Activated gamma-delta T cell treated with Interleukin-2 at 50 U/mL for 16 hours (primary cell): ENCODE measurements at places on chromosomes 7 and 10.

DNA sequence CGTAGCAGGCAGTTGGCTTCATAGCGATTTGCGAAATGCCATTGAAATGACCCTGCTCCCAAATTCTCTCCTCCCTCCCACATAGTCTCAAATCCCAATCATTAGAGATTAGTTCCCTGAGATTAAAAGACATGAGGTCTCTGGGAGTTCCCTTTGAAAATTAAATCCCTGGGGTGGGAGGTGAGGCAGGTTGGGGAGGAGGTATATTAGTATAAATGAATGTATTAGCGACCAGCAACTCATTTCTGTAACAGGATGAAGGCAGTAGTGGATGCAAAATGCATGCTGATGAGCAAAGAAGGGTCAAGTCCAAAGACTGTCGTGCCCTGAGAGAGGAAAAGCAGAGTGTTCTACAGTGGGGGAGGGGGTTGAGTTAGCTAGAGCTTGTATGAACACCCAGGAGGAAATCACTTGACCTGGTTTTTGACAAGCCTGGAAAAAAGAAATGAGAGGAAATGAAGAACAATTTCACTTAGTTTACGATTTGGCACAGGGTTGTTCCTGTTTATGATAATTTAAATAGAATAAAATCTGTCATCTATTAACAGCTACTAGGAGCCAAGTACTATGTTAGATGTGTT lies 79.6 kb upstream of the MTPN start:
- no peak for DNase-seq

DNA sequence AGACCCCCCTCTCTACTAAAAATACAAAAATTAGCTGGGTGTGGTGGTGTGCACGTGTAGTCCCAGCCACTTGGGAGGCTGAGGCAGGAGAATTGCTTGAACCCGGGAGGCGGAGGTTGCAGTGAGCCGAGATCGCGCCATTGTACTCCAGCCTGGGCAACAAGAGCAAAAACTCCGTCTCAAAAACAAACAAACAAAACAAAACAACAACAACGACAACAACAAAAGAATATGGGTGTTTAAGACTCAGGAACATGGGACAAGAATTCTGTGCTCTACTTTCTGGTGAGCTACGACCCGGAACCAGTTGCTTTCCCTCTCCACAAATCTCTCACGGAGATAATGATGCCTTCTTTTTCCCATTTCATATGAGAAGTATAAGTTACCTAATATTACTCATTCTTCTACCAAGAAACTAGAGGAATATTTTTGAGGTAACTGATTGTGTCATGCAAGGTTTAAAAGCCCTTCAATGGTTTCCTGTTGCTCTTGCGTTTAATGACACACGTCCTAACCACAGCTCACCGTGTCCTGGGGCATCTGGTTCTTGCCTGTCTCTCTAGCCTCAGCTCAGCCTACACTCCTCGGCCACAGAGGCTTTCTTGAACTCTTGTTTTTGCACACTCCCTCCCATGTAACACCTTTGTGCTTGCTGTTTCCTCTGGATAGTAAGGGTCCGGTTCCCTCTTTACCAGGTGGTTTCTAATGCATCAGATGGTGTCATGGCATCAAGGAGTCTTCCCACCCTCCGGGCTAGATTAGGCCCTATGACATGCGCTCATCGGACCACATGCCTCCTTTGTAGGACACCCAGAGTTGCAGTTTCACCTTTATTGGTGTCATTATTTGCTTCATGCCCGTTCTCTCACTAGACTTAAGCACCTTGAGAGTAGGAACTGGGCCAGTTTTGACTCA lies 67.5 kb downstream of the PFKFB3 start:
- peak; percentile 69 for DNase-seq

DNA sequence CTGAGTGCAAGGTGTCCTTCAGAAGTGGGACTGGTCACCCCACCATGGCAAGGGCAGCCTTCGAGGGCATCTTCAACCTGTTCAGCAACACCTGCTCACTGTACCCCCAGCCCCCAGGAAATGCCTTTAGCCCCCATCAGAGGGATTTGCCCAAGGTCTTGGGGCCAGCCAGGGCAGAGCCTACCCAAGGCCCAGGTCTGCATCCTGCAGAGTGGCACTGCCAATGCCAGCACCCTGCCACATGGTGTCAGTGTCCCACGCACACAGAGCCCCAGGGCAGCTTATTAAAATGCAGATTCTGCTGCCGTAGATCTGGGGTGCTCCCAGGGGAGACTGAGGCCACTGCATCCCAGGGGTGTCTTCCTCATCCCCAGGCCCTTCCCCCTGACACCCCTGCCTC lies 106.2 kb upstream of the KCTD7 start:
- DNase-seq = no peak

DNA sequence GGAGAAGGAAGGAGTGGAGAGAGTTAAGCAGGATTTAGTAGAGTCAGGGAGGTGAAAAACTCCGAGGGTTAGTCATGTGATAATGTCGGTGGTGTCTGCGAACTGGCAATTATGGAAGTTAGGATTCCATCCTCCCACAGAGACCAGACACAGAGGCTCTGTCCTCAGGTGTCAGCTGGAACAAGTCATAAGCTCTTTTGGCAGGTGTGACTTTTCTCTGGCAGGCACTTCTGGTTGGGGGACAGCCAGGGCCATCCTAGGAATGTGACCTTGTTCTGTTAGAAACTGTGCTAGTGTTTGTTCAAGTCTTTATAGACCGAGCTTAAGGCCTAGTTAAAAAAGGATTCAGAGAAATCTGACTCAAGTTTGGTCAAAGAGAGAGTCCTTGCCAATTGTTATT lies 371.0 kb downstream of the DPP6 start:
- DNase-seq = no peak

GRCh38 chr10:126565441-126565840 lies 105.1 kb downstream of the C10orf90 start:
- no peak for DNase-seq

- no peak for DNase-seq
Observed at GRCh38 chr10:103295374-103296015, 18.6 kb downstream of the INA start.

DNA sequence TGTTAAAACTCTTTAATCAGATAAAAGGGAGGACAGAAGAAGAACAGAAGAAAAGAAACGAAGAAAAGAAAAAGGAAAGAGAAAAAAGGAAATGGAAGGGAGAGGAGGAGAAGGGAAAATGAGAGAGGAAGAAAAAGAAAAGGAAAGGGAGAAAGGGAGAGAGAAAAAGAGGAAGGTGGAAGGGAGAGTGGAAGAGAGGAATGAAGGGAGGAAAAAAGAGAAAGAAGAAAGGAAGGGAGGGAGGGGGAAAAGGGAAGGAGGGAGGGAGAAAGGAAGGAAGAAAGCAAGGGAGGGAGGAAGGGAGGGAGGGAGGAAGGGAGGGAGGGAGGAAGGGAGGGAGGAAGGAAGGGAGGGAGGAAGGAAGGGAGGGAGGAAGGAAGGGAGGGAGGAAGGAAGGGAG lies 305.7 kb downstream of the CALN1 start:
- no peak for DNase-seq

GRCh38 chr10:128036011-128036615 lies 90.1 kb downstream of the MKI67 start:
- no peak for DNase-seq

DNA sequence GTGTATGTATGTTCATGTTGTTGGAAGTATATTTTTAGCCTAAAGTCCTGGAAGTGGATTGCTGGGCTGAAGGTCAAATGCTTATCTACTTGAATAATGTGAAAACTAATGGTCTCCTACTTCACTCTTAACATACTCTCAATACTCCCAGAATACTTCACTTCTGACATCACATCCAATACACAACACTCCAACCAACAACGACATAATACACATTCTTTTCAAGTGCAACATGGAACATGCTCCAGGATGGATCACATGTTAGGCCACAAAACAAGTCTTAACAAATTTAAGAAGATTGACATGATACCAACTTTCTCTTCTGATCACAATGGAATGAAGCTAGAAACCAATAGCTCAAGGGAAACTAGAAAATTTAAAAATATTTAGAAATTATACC lies 126.9 kb upstream of the ADCY1 start:
- no peak for DNase-seq

- DNase-seq = no peak
Observed at GRCh38 chr10:132926070-132926469, 16.3 kb downstream of the CFAP46 start.

DNA sequence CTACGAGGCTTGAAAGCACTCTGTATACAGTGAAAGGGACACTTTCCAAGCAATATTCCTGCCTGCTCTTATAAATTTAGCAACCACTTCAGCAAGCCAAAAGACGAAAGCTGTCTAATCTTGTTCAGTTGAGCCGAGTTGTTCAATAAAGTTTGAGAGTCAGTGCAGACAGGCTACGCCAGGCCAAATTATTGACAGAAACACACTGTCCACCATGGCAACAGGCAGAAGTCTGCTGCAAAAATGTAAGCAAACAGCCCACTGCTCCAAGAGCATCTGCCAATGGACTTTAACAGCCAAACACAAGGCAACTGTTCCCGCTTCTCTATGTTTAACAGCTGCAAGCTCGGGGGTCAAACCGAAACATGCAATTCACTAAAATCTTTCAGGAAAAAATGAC lies 85.7 kb downstream of the GLI3 start:
- DNase-seq = no peak

DNA sequence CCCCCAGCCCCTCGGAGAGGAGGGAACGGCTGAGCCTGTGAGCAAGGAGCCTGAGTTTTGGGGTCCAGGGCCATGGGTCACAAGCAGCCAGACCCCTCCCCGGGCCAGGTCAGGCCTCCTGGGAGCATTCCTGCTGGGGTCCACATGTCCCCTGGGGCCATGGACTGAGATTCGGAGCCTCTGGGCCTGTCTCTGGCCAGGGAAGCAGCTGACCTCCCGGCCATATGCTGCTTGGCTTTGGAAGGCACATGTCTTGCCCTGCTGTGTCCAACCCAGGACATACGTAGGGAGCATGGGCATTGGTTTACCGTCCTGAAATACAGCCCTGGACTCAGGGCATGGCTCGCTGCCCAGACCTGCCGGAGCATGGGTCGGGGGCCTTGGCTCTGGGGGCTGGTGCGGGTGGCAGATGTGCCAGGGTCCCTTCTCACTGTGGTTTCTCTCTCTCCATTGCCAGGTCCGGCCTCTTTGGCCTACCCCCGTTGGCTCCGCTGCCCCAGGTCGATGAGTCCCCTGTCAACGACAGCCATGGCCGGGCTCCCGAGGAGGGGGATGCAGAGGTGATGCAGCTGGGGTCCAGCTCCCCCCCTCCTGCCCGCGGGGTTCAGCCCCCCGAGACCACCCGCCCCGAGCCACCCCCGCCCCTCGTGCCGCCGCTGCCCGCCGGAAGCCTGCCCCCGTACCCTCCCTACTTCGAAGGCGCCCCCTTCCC lies 7.3 kb downstream of the PWWP2B start:
- no peak for DNase-seq

DNA sequence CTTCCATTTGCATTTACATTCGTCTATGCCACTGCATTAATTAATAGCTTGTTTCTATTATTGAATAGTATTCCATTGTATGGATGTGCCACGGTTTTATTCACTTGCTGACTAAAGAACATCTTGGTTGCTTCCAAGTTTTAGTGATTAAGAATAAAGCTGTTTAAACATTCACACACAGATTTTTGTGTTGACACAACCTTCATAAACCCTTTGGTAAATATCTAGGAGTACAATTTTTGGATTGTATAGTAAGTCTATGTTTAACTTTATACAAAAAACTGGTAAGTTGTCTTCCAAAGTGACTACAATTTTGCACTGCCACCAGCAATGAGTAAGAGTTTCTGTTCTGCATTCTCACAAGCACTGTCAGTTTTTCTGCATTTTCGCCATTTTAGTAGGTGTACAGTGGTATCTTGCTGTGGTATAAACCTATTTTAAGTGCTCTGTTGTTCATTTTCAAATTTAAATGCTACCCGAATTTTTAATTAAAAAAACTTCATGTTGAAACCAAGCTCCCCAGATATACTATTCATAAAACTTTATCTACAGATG lies 121.4 kb downstream of the RNF133 start:
- DNase-seq = no peak

- no peak for DNase-seq
Observed at GRCh38 chr7:125098377-125098970, 168.8 kb upstream of the POT1 start.

DNA sequence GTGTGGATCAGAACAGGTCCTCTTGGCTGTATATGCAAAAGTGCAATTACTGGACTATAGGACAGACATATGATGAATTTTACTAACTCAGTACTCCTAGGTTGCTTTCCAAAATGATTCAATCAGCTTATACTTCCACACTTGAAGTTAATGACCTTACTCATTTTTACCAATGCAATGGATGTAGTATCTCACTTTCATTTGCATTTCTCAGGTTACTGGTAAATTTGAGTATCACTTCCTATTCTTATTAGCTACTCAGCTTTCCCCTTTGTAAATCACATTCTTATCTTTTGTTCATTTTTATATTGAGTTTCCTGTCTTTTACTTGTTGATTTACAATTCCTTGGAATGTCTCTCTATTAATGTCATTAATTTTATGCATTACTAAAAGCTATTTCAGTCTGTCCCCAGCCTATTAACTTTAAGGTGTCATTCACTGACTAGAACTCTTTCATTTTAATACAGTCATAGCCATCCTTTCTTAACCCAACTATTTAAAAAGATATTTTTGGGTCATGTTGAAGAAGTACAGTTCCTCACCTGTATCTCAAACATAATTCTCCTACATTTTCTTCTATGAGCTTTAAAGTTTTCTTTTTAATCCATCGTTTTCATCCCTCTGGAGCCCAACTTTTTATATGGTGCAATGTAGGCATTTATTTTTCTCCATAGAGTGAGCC lies 88.6 kb downstream of the VIM start:
- DNase-seq = no peak

DNA sequence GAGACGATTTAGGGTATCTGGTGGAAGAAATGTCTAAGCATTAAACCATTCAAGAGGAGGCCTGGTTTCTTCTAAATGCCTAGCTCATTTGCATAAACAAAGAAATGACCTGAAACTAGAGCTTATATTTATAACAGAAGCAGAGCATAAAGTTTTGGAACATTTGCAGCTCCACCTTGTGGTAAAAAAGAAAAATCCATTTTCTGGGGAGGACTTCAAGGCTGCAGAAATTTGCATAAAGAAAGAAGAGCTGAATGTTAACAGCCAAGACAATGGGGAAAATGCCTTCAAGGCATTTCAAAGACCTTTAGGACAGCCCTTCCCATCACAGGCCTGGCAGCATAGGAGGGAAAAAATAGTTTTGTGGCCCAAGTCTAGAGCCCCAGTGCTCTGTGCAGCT lies 362.0 kb downstream of the ZNF248 start:
- DNase-seq = no peak

DNA sequence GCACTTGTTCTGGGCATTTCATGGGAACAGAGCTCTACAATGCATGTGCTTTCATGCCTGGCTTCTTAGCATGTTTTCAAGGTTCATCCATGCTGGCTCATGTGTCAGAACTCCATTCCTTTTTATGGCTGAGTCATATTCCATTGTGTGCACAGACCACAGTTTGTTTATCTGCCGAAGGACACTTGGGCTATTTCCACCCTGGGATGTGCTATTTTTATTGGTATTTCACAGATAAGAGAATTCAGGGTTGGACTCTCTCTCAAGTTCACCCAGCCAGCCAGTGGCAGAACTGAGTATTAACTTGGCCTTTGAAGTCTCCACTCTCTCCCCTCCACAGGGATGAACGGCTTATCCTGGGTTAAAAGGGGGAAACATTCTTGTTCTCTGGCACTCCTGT lies 190.7 kb upstream of the GPR26 start:
- no peak for DNase-seq
